ENCODE measurements at places on chromosomes 2 and 18.

- no peak for DNase-seq
These were observed 179.6 kb downstream of the RNF144A start for GRCh38 chr2:7096726-7097352.

DNA sequence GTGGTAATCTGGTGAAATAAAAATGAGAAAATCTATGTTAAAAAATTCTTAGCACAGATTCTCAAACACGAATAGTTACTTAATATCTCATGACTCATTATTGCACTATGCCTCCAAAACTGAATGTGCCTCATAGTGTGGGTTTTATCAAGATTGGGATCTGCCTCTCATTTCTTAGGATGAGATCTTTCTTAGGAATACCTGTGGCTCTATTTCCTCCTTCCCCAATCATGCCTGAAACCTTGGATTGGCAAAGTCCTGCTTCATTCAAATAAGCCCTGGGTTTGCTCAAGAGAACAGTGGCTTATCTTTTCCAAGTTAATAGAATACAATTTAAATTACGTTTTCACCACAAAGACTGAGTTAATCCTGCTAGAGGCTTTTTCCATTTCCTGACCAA lies 100.3 kb downstream of the DPP10 start:
- no peak for DNase-seq

- no peak for DNase-seq
These were observed 11.8 kb downstream of the RASGRP3 start for GRCh38 chr2:33488178-33488690.

- no peak for DNase-seq
These were observed 93.5 kb upstream of the STK39 start for GRCh38 chr2:168340931-168341330.

DNA sequence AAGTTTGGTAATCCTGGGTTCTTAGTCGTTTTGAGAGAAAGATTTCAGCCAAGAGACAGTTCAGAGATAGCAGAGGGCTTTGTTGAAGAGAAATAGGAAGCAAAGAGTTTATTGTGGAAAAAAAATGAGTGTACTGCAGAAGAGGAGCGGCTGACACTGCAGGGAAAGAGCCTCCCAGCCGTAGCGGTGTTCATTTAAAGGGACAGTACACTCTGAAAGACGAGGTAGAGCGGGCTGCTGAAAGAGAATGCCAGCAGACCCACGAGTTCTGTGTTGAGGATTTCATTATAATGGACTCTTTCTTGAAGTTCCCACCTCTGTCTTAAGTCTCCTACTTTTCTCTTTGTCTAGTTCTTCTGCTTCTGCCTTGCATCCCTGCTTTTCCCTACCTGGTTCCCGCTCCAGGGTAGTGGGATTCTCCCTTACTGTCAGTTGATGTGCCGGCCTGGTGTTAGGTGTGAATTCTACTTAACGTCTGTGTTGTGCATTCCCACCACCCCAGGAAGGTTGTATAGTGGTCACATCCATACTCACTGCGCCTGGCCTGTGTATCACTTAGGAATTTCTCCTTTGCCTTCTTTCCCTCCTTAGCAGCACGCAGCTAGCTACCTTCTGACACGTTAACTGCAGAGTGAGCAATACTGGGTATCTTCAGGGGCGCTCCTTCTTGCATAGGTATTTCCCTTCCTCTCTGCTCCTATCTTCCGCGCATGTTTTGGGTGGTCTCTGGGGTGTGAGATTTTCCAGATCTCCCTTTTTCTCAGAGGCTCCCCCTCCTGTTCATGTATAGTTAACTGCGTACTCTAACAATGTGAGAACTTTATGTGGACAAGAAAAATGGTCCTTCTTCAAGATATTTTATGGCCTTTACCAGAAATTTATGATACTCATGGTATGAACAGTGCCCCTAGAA lies 164.5 kb downstream of the PTH2R start:
- DNase-seq, result no peak

DNA sequence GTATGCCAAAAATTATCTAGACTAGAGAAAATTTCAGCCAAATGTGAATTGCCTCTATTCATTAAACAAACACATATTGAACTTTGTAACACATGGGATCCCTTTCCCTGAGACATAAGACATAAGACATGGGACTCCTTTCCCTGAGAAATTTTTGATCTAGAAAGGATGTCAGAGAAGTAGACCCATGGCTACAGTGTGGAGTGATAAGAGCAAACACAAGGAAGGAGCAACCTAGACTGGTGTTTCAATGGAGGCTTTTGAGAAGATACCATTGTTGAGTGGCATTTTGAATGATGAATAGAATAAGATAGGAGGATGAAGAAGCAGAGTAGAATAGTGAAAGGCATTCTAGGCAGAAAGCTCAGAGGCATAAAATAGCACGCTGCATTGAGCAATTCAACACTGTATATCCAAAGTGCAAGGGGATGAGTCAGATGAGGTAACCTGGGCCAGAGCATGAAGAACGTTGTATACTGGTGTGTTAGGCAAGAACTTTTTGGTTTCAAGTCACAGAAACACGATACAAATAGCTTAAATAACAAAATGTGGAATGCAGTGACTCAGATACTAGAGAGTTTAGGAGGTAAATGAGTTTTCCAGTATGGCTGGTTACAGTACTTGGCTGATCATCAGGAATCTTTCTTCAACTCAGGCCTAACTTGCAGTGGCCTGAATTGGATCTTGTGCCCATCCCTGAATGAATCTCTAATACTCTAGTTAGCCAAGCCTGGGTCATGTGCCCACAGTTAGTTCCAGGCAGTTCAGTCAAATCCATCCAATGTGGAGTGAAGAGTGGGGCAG lies 129.8 kb upstream of the TANK start:
- DNase-seq, result peak; percentile 67

DNA sequence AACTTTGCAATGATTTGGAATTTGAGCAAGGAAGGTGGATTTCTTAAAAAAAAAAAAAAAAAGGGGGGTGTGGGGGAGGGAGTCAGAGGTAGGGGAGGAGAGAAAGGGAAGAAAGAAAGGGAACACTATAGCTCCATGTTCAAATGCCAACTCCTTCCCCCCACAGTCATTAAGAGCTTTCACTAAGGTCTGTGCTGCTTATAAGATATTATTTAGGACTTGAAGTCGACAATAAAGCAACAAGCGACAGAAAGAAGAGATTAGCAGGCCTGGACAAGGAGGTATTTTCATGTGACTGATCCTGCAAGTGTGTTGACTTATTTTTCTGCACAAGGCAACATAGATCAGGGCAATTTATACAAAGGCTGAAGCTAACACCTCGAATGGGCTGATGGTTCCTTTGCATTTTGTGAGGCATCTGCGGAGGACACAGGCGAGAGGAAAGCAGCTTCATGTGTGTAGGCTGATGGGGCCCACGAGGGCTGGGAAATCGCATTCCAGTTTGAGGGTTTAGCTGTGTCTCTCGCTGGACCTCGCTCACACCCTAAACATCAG lies 382.0 kb downstream of the SOX11 start:
- DNase-seq, result no peak

DNA sequence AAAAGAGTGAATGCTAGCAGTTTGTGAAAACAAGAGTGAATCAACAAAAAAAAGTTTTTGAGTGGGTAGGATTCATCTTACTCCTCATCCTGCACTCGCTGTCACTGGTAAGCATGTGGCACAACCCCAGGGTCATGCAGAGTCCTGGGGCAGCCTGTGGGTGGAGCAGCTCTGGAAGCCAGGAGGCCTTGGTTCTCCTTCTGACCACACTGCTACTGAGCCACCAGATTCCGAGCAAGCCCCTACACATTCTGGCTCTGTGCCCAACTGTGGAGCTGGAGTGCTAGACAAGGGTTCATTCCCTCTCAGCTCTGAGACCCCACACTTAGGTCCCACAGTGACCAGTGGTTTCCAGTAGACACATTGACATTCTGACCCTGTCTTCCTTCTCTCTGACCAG lies 670.6 kb downstream of the BCL11A start:
- no peak for DNase-seq

- no peak for DNase-seq
These were observed 793.3 kb downstream of the TDRD15 start for GRCh38 chr2:21916934-21917522.

DNA sequence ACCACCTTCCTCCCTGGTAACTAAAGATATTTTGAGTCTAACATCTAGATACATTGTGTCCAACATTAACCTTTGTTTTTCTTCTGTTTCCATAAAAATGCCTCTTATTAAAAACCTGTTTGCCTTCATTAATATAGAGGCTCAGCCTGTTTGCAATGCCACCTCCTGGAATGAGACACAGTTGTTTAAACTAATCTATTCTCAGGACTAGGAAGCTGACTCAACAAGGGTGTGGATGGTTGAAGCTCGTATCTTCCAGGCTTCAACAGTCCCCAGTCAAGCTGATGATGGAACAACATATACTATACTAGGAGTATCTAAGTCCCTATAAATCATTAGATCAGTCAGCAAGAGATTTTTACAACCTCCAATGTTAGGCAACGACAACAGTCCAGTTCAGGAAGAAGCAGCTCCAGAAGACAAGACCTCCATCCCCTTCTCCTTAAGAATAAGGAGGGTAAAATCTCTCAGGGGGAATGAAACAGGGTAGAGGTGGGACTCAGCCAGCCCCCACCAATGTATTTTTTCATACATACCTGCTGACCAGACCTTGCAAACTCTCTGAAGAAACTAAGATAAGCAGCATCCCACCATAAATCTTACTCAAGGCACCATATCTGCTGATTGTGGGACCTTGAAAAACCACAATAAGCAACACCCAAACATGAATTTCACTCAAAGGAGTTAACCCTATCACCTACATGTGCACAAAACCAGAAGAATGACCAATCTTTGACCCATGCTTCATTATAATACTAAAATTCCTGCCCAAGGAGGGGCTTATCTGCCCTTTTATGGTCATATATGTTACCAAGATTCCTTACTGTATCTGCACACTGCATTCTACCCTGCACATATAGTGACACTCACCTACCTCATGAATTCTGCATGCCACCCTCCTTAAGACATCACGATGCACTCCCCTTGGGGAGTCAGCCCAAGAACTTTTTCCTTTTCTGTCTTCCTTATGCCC lies 21.4 kb downstream of the ZNF24 start:
- no peak for DNase-seq

DNA sequence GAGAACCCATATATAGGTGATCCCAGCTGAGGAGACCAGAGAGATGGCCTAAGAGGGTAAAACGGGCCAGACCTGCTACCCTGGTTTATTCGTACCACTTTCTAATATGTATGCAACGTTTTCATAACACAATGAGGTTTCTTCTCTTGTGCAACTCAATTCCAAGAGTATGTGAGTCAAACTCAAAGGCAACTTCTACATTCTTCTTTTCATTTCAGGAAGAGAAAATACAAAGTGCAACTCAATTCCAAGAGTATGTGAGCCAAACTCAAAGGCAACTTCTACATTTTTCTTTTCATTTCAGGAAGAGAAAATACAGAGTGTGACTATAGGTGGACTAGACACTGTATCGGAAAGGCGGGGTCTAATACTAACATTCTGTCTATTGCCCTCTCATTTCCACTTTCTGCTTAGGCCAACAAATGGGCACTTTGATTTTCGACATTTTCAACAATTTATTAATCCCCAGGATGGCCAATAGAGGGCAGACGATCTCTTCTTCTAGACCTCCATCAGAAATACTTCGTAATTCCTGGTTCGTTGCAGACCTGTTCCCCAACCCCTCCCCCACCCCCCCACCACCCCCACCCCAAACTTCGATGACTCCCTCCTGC lies 3.7 kb upstream of the CRIM1 start:
- DNase-seq, result no peak

GRCh38 chr2:236720974-236721540 lies 151.4 kb downstream of the ACKR3 start:
- no peak for DNase-seq

GRCh38 chr2:98637401-98638147 lies 29.2 kb downstream of the UNC50 start:
- DNase-seq, result no peak

Data from tibial artery (tissue), 4 donors.